Motor neuron (in vitro differentiated cells): ENCODE measurements at places on chromosomes 3 and 15.

DNA sequence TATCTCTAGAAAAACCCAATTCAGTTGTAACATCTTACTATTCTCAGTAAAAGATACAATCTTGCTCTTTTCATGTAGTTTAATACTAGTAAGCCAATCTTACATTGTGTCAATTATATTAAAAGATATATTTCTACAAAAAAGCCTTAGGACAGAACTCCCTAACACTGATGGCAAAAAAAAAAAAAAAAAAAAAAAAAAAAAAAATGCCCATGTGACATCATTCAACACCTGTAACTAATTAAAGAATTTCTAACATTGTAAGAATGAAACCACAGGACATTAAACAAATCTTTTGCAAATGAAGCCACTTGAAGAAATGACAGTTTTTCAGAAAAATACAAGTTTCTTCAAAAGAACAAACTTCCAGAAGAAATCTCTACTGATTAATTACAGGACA, 119.8 kb downstream of the SUCLG2 start:
- no peak for ATAC-seq

GRCh38 chr15:71203586-71204474, 88.6 kb downstream of the THSD4 start:
- no peak for ATAC-seq

- ATAC-seq: no peak
Observed at GRCh38 chr15:80932513-80932815, 57.2 kb downstream of the MESD start.

GRCh38 chr3:99330281-99330680, 308.1 kb upstream of the COL8A1 start:
- peak; percentile 26 for ATAC-seq

DNA sequence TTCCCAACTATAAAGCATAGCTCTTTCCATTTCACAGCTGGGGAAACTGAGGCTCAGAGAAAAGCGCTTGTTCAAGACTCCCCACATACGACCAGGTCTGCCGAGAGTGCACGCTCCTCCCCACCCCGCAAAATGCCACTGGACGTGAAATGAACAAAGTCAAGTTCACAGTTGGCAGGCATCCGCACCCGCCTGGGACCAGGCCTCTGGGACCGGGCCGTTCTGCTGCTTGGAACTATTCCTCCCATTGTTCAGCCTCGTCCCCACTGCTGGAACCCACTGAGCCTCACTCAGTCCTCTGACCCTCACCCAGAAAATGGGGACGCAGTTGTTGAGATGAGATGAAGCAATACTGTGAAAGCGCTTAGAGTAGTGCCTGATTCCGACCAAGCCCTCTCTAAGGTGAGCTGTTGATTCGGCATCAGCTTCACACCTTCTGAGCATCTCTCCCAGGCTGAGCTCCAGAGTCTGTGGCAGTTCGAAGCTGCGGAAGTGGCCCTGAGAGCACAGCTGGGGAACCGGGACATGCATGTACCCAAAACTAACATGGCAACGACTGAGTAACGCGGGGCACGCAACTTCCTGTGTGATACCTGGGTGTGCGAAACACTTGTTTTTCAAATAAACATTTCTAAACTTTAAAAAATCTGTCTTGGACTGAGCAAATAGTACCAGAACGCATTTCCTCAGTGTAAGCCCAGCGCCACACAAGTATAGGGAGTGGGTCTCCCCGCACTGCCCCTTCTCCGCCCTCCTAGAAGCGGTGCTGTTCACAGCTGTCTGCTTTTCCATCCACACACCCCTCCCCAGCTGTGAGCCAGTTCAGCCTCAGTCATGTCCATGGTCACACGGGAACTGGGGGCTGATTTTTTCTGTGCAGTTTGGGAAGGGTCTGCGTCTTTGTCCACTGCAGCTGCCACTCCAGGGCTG, 93.4 kb downstream of the CHSY1 start:
- no peak for ATAC-seq

DNA sequence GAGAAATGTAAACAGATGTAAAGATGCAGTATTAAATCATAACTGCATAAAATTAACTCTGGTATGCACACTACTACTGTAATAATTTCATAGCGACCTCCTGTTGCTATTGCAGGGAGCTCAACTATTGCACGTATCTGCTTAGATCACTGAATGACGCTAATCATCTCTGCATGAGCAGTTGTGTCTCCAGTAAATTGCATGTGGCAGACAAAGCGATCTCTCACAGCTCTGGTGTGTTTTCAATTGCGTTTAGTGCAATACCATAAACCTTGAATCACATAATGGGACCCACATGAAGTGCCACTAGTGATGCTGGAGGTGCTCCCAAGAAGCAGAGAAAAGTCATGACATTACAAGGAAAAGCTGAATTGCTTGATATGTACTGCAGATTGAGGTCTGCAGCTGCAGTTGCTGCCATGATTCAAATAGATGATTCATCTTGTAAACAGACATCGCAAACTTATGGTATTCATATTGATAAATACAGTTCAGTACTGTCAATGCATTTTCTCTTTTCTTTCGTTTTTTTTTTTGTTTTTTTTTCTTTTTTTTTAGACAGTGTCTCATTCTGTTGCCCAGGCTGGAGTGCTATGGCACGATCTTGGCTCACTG, 30.2 kb upstream of the LCTL start:
- no peak for ATAC-seq

DNA sequence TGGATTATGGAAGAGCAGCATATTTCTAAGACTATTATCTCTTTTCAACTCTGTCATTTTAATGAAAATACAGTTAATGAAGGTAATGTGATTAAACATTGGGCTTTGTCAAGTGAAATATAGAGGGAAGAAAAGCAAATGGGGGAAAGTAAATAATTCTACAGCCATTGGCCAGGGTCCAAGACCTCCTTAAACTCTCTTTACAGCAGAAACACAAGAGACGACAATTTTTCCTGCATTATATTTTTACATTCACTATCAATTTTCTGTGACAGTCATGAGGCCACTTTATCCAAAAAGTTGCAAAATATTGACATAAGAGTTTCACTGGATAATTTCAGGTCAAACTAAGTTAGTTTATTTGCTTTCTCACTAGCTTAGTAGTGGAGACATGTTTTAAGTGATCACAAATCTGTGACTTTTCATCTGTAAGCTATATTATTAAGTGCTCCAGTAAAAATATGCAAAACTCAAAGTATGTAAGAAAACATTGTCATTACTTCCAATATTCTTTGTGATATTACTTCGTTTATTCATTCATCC, 385.9 kb upstream of the DPH6 start:
- no peak for ATAC-seq

DNA sequence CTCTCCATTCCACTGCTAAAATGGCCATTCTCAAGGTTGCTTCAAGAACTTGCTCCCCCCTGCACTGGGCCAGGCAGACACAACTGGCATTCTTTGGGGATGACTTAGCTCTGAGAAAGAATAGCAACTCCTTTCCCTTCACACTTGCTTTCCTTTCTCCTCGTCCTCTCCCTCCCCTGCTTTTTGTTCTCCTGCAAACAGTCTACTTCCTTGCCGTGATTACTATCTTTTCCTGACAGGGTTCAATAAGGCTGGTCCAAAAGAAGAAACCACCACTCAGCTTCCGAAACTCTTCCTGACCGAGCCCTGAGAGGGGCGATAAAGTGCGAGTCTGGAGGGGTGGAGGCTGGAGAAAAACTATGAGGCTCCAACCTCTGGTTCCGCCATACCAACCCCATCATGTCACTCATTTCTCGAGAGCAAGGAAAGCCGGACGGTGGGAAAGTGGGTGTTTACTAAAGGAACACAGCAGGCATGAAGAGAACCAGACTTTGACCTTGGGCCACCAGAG, 5.0 kb downstream of the AMOTL2 start:
- no peak for ATAC-seq

- no peak for ATAC-seq
Observed at GRCh38 chr3:143832433-143832832, 15.8 kb downstream of the SLC9A9 start.

GRCh38 chr3:25265284-25265683, 162.8 kb upstream of the RARB start:
- no peak for ATAC-seq

- ATAC-seq: no peak
Observed at GRCh38 chr3:57791245-57791644, 35.1 kb downstream of the SLMAP start.

DNA sequence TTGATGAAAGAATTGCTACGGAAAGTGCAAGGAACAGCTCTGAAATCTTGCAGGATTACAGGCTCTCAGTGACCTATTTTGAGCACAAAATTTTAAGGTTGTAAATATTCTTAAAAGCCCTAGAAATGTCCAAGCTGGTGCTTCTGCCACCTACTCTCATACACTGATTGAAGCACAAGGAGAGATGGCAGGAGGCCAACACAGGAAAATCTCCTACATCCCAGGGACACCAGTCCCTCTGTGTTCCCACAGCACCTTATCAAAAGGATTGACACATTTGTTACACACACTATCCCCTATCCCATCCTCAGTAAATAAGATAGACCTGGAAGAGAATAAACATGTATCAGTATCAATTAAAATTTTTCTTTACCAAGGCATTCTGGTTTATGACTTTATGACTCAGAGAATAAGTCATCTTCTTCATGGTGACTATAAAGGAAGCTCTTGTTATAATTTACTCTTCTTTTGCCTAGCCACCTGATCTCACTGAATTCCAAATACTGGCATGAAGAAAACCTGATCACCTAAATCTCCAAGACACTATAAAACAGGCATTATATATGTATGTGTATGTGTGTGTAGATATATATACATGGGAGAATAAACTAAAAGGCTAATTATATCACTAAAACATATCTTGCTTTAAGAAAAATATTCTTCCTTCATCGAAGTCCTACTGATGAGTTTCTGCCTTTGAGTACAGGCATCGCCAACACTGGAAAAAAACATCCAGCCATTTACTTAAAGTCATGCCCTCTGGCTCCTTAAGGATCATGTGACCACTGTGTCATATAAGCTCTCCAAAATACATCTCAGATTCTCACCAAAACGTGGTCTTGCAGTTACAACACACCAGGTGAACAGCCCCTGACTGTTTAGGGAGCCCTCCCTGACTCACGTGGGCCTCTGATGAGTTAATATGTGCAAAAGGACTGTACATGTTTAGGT, 208.1 kb upstream of the NR2F2 start:
- no peak for ATAC-seq

DNA sequence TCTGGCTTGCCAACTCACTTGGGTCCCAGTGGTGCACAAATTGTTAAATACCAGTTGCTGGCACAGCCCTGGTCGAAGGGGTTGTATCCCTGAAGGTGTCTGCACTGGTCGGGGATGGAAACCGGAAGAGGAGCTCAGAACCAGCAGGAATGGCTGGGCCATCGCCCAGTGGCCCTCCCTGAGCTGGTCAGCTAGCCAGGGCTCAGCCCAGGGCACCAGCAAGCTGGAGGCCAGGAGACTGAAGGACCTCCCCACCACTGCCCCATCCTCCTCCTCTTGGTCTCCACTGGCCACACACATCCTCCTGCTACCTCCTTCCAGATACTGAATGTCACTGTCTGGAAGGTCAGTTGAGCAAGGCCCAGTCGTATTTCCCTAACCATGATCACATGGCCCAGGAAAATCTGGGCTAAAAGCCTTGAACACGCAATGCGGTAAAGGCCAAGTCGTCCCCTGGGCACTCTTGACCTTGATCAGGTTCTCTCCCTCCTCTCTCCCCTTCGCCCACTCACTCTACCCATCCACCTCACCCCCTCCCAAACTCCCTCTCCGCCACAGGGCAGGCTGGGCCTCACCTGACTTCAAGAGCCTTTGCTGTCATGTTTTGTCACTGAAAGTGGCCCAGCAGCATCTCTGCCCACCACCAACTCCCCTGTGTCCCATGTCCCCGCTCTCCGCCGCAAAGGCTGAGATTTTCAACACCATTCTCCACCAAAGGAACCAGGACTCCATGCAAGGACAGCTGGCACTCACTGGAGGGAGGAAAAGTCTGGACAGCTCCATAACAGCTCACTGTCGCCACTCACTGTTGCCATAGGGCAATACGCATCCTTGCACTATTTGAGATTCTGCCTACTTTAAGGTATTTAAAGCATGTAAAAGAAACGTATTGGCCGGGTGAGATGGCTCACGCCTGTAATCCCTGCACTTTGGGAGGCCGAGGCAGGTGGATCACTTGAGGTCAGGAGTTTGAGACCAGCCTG, 12.1 kb downstream of the ZDHHC19 start:
- ATAC-seq: no peak

GRCh38 chr3:168081171-168081771, 14.5 kb downstream of the GOLIM4 start:
- ATAC-seq: no peak
